ENCODE measurements at places on chromosomes 2 and 18.
A peak's percentile ranks its signal among the peaks of the same experiment; 100 is the strongest.

DNA sequence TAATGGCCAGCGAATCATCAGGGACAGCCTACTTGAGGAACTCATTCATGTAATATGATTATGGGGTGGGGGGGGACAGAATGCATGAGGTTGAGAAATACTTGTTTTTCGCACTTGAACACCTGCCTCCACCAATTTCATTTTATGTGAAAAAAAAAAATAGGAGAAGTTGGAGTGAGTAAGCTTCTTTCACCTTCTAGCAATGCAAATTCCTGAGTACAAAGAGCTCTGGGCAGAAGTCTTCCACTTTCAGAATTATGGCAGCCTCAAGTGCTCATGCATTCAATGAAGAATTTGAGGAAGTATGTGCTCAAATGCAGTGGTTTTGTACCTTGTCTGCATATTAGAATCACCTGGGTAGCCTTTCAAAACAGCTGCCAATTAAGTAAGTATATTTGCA, 40.1 kb upstream of the GPD2 start:
- no peak for DNase-seq

DNA sequence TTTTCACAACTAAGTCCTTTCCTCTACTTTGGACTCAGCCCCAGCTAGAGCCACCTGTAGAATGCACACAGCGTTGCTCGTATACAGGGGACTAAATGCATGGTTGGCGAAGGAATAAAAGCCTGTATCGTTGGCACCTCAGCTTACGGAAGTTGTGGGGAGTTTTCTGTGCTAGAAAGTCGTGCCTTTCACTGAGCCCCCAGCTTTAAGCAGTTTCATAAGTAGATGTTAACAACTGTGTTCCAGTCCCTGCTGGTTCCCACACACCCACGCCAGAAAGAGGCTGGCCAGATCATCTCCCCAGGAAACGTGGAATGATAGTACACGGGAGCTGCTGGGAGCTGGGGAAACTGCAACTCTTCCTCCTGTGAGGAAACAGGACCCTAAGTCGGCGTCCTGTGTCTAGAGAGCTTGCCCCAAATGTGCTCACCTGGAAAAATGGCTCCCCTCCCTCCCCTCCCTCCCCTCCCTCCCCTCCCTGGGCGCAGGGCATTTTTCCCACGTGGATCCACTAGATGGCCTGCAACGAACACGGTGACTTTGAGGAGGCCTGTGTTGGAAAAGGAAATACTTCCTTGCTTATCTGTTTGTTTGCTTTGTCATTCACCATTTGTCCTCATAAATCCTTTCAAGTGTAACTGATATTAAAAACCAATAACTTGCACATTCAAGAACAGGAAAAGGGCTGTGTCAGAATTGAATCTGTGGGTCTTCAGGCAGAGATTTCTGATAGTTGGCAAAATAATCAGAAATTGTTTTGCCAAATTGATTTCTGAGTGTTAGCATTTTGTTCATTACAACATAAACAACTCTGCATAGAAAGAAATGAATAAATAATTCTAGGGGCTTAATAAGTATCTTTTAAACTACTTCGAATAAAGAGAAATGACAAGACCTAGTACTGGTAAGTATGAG, 43.9 kb upstream of the RFX8 start:
- DNase-seq: no peak

DNA sequence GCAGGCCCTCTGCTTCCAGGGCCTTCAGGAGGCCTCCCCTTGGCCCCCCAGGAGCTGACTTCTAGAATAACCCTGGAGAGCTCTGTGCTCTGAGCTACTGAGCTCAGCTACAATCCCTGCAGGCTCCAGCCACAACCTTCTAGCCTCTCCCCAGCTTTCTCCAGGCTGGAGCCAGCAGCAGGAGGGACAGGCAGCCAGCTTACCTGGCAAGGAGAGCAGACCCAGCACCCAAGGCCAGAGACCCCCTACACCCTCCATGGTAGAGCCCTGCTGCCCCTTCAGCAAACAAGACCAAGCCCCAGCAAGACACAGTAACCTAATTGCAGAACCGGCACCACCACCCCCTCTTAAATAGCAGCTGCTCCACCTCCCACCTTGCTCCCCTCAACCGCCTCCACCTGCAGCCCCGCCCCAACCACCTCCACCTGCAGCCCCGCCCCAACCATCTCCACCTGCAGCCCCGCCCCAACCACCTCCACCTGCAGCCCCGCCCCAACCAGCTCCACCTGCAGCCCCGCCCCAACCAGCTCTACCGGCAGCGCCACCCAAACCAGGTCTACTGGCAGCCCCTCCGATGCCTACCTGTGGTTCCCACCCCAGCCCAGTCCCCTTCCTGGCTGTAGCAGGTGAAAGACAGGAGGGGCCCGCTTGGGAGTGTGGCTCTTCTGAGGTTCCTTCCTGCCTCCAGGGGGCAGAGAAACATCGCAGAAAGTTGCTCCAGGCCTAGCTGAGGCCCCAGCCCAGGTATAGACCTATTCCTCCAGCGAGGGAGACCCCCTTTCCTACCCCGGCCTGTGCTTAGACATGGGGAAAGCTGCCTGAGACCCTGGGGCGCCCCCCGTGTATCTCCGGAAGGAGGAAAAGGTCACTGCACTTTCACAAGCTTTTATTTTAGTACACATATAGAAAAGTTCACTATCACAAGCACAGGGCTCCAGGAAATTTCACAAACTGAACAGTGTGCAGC, at the start of gene ASTL:
Gene ASTL, minus strand, starts transcription at position 324 of the 967 bp plus-strand sequence. Its CDS starts 66 bp downstream, at position 258.
- DNase-seq: peak; percentile 59

- no peak for DNase-seq
These were observed 11.7 kb downstream of the ARHGAP28 start for GRCh38 chr18:6741232-6741663.

- DNase-seq: no peak
These were observed 332.2 kb downstream of the OSR1 start for GRCh38 chr2:19026261-19026660.

GRCh38 chr2:66585587-66585986, 150.7 kb downstream of the MEIS1 start:
- DNase-seq: no peak

DNA sequence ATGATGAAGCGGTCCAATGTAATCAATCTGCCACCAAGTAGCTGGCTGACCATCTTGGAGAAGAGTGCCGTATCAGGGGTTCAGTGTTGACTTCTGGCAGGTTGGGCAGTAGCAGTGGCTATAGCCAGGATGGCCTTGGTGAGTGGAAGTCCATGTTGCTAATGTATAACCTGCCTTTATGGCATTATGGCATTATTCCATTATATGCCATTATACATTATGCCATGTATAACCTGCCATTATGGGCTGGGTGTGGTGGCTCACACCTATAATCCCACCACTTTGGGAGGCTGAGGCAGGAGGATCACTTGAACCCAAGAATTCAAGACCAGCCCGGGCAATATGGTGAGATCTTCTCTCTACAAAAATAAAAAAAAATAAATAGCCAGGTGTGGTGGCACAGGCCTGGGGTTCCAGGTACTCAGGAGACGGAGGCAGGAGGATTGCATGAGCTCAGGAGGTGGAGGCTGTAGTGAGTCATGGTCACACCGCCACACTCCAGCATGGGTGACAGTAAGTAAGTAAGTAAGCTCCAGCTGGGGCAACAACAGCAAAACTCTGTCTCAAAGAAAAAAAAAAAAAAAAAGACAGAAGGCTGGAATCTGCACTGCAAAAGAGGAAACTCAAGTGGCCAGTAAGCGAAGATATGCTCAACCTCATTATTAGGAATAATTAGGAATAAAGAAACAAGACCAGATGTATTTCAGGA, 24.4 kb upstream of the EMILIN2 start:
- no peak for DNase-seq

GRCh38 chr18:8984131-8984721, 118.3 kb upstream of the NDUFV2 start:
- no peak for DNase-seq

DNA sequence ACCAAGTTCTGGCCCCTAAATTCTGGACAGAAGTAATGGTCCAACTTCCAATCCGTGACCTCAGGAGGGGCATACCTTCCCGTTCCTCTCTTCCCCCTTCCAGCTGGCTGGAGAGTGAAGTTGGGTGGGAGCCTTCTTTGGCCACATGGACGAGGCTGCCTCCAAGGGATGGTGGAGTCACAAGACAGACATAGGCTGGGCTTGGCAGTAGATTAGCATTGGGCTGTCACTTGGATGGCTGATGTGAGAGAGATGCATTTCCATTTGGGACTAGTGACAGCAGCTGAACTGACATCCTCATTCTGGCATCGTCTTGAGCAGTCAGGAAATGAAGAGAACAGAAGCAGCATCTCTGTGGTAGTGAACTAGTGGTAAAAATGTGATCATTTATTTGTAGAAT, 12.6 kb downstream of the NT5DC4 start:
- DNase-seq: no peak

DNA sequence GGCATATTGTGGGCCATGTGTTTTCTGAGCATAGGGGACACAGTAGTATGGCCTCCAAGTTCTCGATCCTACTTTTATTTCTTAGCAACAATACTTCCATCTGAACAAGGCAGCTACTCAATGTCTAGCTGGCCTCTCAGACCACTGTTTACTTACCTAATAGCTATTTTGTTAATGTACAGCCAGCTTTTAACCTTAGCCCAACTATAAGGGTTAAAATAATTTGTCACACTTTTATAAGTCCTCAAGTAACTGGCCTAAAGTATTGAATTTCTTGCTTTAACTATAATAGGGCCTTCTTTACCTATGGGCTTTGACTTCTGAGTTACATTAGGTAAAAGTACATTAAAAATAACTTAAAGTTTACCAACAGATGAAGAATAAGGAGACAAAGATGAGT, 117.4 kb downstream of the GAREM1 start:
- DNase-seq: no peak

GRCh38 chr2:108625186-108625827, 91.0 kb downstream of the LIMS1 start:
- no peak for DNase-seq

GRCh38 chr2:238774071-238774470, 73.8 kb upstream of the TWIST2 start:
- no peak for DNase-seq

GRCh38 chr2:161096336-161096735, 63.9 kb upstream of the TANK start:
- DNase-seq: no peak

DNA sequence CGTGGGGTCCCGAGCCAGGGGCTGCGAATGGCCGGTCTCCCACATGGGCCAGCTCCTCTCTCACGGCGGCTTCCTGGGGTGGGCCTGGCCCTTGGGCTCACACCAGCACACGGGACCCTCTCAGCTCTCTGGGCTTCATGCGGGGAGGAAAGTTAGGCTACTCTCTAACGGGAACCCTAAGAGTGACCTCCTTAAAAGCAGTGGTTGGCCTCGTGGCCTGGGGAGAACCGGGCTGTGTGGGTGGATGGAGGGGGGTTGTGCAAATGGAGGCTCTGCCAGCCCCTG, 25.8 kb downstream of the RTP5 start:
- no peak for DNase-seq

DNA sequence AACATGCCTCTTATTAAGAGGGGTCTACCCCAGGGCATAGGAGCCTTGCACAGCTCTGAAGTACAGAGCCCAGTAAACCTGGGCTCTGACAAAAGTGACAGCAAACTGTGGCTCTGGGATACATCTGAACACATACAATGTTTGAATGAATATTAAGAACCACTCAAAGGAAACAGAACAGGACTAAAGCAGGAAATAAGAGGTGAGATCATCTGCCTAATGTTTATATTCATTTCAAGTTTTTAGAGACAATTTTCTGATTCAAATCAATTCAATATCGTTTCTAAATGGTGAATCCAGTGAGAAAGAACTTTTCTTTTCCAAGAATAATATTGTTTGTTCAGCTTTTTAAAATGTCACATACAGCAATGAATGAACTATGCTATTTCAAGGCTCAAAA, 136.7 kb upstream of the CAVIN2 start:
- no peak for DNase-seq

DNA sequence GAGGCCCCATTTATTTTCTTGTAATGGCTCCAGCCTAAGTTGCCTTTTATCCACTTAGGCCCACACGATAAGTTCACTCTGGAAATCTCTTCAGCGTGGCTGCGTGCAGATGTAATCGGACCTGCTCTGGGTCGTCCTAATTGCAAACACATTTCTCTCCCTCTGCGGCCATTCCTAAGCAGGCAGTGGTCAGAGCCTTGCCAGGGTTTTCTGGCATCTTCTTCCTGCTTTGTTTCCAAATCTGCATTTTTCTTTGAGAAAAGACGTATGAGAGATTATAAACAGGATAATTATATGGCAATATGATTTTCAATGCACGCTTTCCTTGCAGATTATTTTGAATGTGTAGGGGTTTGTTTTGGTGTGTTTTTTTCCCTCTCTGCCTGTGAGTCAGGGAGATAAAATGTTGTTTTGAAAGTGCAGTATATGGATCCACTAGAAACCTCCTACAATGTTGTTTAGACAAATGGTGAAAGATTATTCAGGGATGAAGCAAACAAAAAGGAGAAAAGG, 239.4 kb upstream of the TANK start:
- no peak for DNase-seq

DNA sequence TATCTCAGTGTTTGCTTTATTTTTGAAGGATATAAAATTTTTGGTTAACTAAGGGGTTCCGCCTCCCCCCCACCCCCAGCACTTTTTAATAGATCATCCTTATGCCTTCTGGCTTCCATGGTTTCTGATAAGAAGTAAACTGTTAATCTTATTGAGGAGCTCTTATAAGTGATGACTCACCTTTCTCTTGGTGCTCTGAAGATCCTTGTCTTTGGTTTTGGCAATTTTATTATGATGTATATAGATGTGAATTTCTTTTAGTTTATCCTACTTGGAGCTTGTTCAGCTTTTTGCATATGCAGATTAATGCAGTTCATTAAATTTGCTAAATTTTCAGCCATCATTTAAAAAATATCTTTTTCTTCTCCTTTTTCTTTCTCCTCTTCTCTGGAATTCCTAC, 91.7 kb upstream of the CTAGE1 start:
- no peak for DNase-seq

GRCh38 chr18:30970196-30970816, 72.2 kb downstream of the DSC3 start:
- no peak for DNase-seq

- DNase-seq: no peak
These were observed 51.4 kb upstream of the TRIB2 start for GRCh38 chr2:12665334-12665733.

- DNase-seq: no peak
These were observed 1089.6 kb upstream of the CNTNAP5 start for GRCh38 chr2:122935506-122935905.

GRCh38 chr18:37253394-37254235, 312.0 kb downstream of the CELF4 start:
- DNase-seq: no peak

- DNase-seq: no peak
These were observed 408.9 kb downstream of the MEIS1 start for GRCh38 chr2:66843847-66844246.

DNA sequence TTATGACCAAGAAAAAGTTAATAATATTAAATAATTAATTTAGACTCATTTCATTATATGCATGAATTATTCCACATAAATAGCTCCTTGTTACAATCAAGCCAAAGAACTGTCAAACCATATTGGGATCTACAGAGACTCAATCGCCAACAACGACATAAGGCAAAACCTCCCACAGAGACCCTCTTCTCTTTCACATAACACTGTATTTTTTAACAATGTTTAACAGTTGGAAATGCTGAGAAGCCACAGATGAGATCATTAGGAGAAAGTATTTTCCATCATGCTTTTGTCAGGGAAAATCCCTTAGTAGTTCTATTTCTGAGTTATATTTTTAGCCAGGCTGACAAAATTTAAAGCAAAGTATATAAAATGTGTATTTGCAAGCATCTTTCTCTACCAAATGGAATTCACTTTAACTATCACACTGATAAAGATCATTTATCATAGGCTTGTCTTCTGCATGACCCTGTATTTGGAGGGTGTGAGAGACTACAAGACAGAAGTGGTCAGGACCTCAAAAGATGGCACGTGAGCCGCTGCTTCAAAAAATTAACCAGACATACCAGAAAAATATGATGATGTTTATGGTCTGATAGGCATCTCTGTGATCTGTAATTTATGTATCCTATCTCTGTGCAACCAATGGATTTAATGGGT, 383.8 kb downstream of the NRXN1 start:
- no peak for DNase-seq
